HCEC 1CT (cell line): ENCODE measurements at places on chromosomes 5 and 9.

DNA sequence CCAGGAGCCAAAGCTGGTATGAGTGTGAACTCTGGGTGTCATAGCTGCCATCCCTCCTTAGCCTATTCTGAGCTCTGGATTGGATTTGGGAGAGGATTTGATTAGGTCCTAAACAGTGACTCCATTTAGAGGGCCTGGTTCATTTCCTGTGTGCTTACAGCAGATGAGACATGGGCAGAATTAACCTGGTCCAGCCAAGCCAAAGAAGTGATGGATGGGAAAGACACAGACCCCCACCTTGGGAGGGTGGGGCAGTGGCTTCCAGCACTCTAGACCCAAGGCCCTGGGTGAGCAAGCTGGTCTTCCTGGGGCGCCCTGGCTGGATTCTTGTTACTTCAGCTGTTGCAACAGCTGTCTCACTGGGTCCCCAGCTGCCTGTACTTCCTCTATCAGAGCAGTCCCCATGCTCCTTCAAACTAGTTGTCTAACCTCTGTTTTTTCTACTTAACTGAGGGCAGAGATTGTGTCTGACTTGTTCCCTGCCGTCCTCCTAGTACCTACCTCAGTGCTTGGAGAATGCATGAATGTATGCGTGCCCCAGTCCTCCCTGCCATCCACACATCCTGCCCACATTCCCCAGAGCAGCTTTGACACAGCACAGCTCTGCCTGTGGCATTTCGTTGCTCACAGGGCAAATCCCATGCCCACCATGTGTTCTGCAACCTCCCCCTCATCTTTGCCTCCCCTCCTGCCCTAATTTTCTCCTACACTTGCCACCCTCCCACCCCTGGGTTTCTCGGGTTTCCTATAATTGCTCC lies 115.9 kb downstream of the RGS3 start:
- DNase-seq = peak; percentile 46

GRCh38 chr5:153460421-153460820 lies 30.0 kb upstream of the GRIA1 start:
- peak; percentile 27 for DNase-seq

GRCh38 chr5:138936225-138936967 lies 61.3 kb upstream of the LRRTM2 start:
- no peak for DNase-seq

DNA sequence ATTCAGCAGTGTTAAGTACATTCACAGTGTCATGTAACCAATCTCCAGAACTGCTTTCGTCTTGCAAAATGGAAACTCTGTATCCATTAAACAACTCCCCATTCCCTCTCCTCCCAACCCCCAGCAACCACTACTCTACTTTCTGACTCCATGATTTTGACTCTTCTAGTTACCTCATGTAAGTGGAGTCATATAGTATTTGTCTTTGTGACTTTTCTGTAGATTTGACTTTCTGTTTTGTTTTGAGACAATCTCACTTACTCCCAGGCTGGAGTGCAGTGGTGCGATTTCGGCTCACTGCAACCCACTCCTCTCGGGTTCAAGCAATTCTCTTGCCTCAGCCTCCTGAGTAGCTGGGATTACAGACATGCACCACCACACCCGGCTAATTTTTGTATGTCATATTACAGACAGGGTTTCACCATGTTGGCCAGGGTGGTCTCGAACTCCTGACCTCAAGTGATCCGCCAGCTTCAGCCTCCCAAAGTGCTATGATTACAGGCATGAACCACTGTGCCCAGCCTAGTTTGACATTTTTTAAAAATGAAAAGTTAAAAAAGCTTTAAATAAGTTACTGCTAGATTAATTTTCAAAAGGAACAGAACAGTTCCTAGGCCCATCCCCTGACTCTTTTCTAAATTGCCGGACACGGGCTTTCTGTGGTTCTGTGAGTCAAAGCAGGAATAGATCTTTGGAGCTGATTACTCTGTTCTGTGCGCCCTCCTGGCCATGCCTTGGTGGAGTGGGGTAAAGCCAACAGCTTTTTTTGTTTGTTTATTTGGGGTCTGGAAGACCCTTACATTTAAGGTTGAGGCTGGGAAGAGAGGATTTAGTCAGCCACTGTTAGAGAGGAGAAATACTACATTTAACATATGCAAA lies 59.3 kb downstream of the RALGPS1 start:
- no peak for DNase-seq

GRCh38 chr5:84287951-84288350 lies 96.7 kb downstream of the EDIL3 start:
- peak; percentile 87 for DNase-seq

GRCh38 chr5:130290219-130290618 lies 386.0 kb downstream of the CHSY3 start:
- no peak for DNase-seq

DNA sequence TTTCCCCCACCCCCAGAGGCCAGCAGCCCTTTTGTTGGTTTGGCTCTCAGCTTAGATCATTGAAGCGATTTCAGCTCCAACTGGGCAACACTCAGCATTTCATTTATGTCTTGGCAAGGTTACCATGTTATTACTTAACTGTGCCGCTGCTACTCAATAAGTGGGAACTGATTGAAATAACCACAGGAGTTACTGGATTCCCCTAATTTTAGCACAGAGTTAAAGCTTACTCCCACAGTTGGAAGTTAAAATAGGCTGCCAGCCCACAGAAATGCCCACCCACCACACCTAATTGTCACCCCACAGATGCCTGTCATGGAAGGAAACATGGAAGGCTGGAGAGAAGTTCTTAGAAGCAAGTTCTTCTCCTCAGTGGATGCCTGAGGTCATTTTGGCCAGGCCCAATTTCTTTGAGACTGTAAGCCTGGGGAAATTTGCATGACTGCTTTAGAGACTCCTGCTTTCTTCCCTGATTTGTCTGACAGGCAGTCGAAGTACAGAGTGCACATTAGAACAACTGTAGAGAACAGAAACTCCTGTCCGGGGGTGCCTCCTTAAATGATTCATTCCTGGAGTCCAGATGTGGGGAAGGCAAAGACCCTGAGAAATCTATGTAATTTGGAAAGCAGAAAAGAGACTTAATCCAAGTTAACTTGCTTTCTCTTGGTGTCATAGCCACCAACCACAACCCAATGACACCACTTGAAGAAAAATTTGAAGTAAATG lies 370.0 kb downstream of the ZSWIM6 start:
- no peak for DNase-seq

GRCh38 chr9:118038713-118039112 lies 334.5 kb downstream of the TLR4 start:
- DNase-seq = no peak

DNA sequence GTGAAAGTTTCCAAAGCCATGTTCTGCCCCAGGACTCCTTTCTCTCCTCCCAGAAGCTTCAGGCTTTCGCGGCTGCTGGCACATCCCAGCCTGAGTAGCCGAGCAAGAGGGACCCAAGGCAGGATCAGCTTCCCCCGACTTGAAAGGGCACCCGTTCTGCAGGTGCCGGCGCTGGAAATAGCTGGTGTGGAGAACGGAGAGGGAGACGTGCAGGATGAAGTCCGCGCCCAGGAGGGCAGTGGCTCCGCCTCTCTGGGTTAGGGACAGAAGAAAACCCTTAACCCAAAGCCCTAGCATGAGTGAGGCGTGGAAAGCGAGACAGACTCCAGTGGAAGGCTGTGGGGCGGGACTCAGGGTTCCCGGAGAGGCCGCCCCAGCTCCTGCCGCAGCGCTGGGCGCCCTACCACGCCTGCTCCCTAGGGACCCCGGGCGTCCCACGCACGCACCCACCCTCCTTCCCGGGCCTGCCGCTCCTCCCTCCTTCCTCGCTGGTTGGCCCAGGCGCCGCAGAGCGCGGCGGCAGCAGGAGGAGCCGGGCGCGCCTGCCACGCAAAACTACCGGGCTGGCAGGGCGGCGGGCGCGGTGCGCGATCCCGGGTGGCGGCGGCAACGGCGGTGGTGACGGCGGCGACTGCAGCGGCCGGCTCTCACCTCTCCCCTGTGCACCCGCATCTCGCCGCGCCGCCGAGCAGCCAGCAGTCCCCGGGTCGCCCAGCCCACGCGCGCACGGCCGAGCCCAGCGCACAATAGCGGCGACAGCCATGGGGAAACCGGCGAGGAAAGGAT lies at the start of gene SLC1A1:
Gene SLC1A1 (plus strand): TSS at position 550 of the 786 bp plus-strand sequence. CDS start 212 bp downstream, at position 762.
- DNase-seq = peak; percentile 59

DNA sequence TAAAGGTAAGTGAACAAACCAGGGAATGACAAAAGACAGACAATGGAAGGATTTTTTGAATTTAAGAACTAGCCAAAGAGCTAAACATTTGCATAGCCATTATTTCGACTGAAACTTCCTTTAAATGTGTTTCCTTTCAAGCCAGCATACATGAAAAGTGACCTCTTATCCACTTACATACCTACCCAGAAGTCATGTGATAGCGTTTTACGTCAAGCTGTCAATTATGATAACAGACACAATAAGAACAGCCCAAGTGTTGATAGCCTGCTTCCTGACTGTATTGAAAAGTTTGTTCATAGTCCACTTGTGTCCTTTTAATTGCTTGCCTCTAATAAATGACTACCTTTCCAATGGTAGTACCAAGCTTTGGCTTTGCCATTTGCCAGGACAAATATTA lies 206.0 kb downstream of the NFIB start:
- DNase-seq = no peak

- DNase-seq = no peak
Measured at GRCh38 chr9:1018121-1018520, 32.0 kb upstream of the DMRT2 start.

GRCh38 chr5:147485046-147485445 lies 24.8 kb downstream of the DPYSL3 start:
- peak; percentile 79 for DNase-seq

DNA sequence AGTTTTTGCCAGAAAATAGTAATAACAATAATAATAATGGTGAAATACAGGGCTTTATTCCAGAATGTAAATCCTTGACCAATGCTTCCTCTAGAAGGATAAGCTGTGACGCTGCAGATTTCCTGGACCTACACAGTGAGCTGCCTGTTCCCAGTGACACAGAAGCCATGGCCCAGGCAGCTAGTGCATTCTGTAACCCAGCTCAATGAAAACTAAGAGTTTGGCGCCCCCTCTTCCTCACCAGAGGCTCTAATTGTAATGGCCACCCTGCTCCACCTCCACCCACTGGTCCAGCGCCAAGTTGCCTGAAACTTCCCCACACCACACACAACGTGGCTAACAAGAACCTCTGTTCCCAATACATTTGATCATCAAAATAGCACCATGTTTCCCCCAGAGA lies 248.1 kb downstream of the CETN3 start:
- peak; percentile 42 for DNase-seq

GRCh38 chr9:94289691-94290090 lies 30.6 kb downstream of the ZNF169 start:
- no peak for DNase-seq

DNA sequence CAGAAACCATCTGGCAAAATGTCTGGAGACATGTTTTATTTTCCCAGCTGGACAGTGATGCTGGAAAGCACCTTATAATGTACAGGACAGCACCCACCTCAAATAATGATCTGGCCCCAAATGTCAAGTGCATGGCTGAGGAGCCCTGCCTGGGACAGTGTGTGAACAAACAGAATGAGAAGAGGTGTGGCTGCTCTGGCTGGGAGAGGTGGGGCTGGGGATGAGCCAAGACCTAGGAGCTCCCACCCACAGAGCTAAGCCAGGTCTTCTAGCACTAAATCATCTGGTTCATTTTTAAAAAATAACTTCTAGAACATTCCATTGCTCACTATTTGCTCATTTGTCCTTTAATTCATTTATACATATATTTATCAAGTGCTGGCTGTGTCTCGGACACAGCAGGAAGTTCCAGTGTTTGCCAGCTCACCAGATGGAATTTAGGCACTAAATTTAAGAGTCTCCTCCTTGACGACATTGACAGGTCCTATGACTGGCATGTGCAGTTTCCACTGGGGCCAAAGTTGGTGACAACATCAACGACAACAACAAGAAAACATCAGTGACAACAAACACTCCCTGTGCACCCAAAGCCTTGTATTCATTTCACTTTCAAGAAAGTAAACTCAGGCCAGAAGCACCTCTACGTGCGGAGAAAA lies 59.1 kb downstream of the GTF3C4 start:
- DNase-seq = no peak

GRCh38 chr5:179194201-179194910 lies 134.2 kb downstream of the ZNF354C start:
- DNase-seq = no peak

DNA sequence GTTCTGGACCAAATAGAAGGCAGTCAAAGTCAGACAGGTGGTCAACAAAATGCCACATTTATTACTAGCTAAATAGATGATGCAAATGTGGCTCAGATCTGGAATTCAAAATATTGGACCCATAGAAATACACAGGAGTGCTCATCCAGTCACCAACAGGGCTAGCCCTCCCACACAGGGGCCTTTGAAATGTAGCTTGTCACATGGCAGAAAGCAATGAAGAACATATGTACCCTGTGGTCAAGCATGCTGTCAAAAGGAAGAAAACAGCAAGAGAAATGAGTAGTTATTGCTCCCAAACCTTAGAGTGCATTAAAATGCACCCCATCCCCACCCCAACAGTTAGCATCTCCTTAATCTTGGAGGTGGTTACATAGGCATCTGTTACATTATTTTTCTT lies 20.9 kb upstream of the CCDC112 start:
- no peak for DNase-seq

- no peak for DNase-seq
Measured at GRCh38 chr9:132230605-132231004, 68.7 kb downstream of the NTNG2 start.

GRCh38 chr9:81477669-81478068 lies 211.7 kb downstream of the TLE1 start:
- no peak for DNase-seq

- peak; percentile 83 for DNase-seq
Measured at GRCh38 chr5:35777358-35778087, 79.2 kb upstream of the IL7R start.

DNA sequence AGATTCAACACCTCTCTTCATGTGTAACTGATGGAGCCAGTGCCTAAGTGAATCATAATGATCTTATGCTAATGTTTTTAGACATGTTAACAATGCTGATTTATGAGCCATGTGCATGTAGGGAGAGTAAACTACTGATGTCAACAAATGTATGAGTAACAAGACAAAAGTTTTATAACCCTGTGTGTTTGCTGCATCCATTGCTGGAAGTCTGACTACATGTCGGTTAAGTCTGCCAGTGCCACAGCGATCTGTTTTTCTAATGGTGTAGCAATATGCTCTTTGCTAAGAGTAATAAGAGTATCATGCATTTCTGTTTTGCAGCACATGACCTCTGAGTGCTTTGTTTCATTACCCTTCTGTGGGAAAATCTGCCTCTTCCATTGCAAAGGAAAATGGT lies 26.4 kb upstream of the TMOD1 start:
- peak; percentile 97 for DNase-seq
